ENCODE measurements at places on chromosomes 3 and 15. TPM values are rescaled to one million over a fixed set of nuclear protein-coding genes. Genes with fewer than 3 reads are reported as not detected.

The SELENOS gene
- total RNA-seq, result 142 TPM

The DIPK2A gene
- 5.6 TPM for total RNA-seq

The SLC2A2 gene
- not detected for total RNA-seq

The KIF9 gene
- total RNA-seq, result 20.7 TPM

The IL12A gene
- total RNA-seq, result 0.59 TPM

The GNAT1 gene
- not detected for total RNA-seq

The WDR93 gene
- total RNA-seq, result 0.13 TPM

The GOLGA6D gene
- 0.03 TPM for total RNA-seq

The MYZAP gene
- 1.2 TPM for total RNA-seq

The LEO1 gene
- total RNA-seq, result 47.2 TPM

The LRRC34 gene
- not detected for total RNA-seq

The GRAMD2A gene
- not detected for total RNA-seq

The ACOX2 gene
- 8.4 TPM for total RNA-seq

The TEX55 gene
- not detected for total RNA-seq

The ANO10 gene
- 20.6 TPM for total RNA-seq

The NR2F2 gene
- total RNA-seq, result 24.0 TPM

The GADL1 gene
- not detected for total RNA-seq

The TTBK2 gene
- total RNA-seq, result 1.6 TPM

The PLSCR2 gene
- total RNA-seq, result not detected

The RPL4 gene
- total RNA-seq, result 5,916 TPM

The RFT1 gene
- 27.7 TPM for total RNA-seq

The C3orf20 gene
- total RNA-seq, result 0.05 TPM

The FSIP1 gene
- 0.49 TPM for total RNA-seq

The IMPG2 gene
- total RNA-seq, result not detected

The HIGD2B gene
- not detected for total RNA-seq

The FOXL2NB gene
- total RNA-seq, result 0.89 TPM

The RABL3 gene
- total RNA-seq, result 24.7 TPM

The CIB2 gene
- total RNA-seq, result 29.6 TPM

The KCNMB2 gene
- not detected for total RNA-seq

The CLDN18 gene
- total RNA-seq, result not detected

The NRROS gene
- not detected for total RNA-seq

The TWF2 gene
- total RNA-seq, result 71.5 TPM

The AMOTL2 gene
- 46.2 TPM for total RNA-seq

The POLQ gene
- total RNA-seq, result 6.3 TPM

The VPS13C gene
- 9.6 TPM for total RNA-seq

The ITIH4 gene
- total RNA-seq, result 0.71 TPM

The SGO1 gene
- total RNA-seq, result 13.8 TPM

The SLC7A14 gene
- total RNA-seq, result not detected
